ENCODE measurements at places on chromosomes 1 and 21.

- no peak for DNase-seq
These were observed 85.4 kb downstream of the IER5 start for GRCh38 chr1:181173761-181174447.

DNA sequence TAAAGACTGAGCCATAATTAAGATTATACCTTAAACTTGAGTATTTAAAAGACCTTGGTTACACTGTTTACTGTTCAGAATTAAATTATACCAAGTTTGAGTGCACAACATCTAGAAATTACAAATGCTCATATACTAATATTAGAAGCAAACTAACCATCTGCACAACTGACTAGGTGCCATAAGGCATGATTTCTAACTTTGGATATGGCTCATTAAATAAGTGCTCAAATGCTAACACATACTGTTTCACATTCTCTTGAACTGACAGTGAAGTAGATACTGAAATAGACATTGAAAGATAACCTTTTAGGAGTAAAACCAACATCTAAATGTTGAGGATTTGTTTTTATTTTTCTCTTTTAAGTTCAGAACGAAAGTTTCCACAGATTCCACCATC lies 74.1 kb downstream of the PRKAA2 start:
- no peak for DNase-seq

DNA sequence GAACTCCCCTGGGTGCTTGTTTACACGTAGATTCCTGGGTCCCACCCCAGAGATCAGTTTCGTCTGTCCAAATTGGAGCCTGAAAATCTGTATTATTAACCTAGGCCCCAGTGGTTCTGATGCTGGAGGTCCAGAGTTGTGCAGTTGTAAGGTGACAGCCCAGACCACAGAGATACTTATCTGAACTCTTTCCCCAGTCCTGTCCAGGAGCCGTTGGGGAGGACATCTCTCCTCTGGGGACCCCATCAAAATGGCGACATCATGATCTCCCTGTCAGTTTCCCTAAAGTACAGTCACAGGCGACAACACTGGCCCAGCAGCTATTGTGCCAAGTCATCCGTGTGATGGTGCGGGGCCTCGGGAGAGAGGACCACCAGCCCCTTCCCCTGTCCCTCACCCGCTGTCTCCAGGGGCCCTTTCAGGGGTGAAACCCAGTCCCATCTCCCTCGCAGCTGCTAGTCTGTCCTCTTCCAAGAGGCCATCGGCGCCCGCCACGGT lies 749 bp upstream of the EFHD2 start:
- DNase-seq, result no peak

DNA sequence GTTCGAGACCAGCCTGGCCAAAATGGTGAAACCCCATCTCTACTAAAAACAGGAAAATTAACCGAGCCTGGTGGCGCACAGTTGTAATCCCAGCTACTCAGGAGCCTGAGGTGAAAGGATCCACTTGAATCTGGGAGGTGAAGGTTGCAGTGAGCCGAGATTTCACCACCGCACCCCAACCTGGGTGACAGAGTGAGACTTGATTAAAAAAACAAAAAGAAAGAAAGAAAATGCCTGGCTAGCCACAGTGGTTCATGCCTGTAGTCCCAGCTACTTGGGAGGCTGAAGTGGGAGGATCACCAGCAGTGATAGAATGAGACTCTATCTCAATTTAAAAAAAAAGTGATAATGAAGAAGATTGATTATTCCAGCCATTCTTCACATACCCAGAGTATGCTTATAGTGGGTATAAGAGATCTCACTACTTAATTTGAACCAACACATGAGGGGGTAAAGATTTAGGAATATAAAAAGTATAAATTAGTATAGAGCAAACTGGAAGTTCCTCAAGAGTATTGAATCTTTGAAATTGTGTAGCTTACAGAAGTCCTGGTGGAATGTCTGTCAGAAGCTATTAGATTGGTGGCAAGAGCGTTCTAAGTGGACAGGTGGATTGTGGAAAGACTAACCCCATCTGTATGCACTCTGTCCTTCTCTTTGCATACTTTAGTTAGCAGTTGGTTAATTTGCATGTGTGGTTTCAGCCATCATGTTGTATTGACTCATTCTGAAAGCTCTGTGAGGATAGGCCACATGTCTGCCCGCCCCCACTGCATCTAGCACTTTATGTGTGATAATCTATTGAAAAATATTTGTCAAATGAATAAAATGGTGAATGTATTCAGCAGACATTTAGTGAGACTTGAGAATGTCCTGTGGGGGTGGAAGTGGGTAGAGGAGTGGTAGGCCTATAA lies 25.0 kb downstream of the RLF start:
- peak; percentile 18 for DNase-seq

DNA sequence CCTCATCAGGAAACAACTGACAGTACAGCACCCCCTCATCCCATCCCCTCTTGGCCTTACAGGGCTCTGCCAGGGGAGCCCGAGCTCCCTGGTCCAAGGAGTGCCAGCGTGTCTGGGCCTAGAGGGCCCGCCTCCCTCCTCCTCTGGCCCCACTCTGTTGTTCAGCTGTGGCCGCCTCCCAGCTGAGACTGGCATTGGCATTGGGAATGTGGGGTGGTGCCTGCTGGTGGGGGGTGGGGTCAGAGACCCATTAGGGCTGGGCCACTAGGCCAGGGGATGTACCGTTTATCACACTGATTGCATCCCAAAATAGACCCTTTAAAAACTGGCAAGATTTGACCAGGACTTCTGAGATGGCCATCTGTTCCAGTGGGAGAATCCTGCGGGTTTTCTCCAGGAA lies 1.4 kb downstream of the LDLRAP1 start:
- no peak for DNase-seq

Data from stimulated activated CD4-positive, alpha-beta T cell treated with anti-CD3 and anti-CD28 coated beads, TNF-alpha, amount 100 ng/mL, for 1 hour (primary cell).